ENCODE measurements at places on chromosomes 5 and 9.

GRCh38 chr9:134698587-134699342 lies 57.2 kb downstream of the COL5A1 start:
- DNase-seq: no peak

DNA sequence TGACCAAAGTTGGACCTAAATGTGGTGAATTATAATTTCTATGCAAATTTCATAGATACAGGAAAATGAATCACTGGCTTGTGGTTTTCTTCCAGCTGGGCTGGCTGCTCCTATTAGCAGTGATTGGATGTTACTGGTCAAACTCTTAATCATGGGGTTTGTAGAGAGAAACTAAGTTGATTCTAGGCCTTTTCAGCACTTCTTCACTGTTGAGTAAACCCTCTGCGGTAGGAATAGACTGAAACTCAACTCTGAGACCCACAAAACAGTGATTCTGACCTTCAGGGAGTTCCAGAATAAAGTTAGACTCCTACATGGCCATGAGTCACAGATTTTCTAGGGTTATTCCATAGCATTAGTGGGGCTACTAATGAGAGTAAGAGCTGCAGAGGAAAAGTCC lies 47.9 kb upstream of the FKTN start:
- no peak for DNase-seq

- DNase-seq: no peak
Observed at GRCh38 chr5:79595086-79595485, 17.2 kb upstream of the TENT2 start.

DNA sequence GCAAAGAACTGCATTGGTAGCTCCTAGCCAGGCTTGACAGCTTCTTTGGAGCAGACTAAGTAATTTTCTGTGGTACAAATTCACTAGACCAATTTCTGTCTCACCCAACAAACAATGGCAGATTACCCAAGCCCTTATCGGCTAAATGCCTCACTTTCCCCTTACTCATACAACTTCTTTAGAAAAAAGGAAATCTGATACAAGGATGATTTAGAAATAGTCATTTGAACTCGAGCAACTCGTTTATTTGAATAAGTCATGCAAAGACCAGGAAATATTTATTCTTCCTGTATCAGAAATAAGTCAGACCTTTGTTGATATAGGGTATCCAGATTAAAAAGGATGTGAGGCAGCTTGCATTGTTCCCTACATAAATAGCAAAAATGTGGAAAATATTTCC lies 170.4 kb upstream of the CDH6 start:
- no peak for DNase-seq

GRCh38 chr5:58498340-58498942 lies 7.2 kb downstream of the GAPT start:
- no peak for DNase-seq

GRCh38 chr5:53956632-53957031 lies 353.7 kb downstream of the ARL15 start:
- DNase-seq: no peak

DNA sequence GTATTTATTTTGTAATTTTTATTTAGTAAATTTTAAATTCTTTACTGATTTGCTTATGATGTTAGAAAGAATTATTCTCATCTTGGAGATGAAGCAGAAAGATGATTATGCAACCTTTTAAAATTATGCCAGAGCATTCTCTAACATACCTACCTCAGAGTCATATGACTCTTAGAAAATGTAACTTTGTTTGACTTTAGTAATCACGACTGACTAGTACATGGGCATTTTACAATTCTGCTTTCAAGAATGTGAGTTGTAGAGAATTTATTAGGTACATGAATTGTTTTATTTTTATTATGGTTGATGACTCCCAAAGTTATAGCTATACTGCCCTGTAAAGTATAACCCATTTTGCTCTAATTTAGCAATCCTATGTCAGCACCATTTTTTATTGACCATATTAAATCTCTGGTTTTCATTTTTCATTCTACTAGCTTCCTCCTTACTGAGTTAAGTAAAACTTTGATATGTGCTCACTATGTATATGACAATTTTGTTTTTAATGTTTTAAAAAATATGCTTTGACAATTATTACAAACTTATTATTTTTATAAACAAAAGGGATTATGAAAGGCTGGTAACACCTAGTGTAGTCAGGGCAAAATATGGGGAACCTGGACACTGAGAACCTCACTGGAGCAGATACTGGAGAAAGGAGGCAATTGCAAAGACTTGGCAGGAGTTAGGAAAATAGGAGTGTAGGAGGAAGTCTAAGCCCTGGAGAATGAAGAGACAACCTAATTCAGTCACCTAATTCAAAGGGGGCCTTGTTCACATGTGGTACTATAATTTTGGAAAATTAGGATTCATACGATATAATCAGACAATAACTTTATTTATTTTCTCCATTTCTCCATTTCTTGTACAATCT lies 249.7 kb upstream of the DAB2 start:
- DNase-seq: no peak

GRCh38 chr9:68562461-68562860 lies 21.8 kb upstream of the TMEM252 start:
- no peak for DNase-seq

GRCh38 chr9:118640836-118641560 lies 728.2 kb downstream of the BRINP1 start:
- DNase-seq: no peak

GRCh38 chr5:170551076-170551475 lies 47.3 kb downstream of the KCNIP1 start:
- DNase-seq: no peak

Measured in NCI-H187 treated with DMSO at 0.1 percent for 48 hours (cell line).